AG04450 (cell line): ENCODE measurements at places on chromosomes 16 and 17.

DNA sequence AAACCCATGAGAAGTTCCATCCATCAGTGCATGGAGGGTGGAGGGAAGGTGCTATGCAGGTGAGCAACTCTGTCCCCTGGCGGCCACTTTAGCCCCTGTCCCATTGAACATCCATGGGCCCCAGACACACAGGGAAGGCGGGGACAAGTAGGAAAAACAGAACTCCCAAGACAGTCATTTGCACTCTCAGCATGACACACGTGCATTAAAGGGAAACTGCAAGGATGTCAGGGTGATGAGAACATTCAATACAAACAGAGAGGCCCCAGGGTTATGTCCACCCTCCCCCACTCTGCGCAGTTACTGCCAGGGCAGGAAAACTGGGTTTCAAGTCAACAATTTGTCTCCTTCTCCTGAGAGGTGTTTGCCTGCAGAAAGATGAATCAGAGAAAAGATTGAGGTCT, 44.0 kb upstream of the AKTIP start:
- DNase-seq, result no peak

DNA sequence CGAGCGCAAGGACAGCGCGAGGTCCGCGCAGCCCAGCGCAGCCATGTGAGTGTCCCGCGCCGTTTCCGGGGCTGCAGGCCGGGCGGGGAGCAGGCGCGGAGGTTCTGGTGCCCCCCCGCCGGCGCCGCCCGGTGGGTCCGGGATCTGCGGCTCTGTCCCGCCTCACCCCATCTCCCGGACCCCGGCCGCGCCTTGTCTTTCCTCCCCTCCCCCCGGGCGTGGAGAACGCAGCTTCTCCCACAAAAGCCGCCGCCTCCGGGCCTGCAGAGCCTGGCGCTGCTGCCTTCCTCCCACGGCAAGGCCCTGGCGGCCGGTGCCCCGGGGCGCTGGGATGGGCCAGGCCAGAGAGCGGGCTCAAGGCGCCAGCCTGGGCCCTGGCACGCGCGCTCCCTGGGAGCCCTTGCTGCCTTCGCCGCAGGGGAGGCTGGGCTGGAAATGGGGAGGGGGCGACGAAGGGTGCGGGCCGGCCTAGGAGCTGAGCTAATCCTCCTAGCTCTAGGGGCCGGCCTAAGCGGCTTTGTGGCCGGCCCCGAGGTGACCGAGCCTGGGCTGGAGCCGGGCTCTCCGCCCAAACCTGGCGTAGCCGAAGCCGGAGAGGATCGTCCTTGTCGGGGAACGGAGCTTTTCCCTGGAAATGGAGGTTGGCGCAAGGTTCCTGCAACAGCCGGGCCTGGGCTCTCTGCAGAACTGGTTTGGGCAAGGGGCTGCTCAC, 397 bp downstream of the RIPOR1 start:
- no peak for DNase-seq

DNA sequence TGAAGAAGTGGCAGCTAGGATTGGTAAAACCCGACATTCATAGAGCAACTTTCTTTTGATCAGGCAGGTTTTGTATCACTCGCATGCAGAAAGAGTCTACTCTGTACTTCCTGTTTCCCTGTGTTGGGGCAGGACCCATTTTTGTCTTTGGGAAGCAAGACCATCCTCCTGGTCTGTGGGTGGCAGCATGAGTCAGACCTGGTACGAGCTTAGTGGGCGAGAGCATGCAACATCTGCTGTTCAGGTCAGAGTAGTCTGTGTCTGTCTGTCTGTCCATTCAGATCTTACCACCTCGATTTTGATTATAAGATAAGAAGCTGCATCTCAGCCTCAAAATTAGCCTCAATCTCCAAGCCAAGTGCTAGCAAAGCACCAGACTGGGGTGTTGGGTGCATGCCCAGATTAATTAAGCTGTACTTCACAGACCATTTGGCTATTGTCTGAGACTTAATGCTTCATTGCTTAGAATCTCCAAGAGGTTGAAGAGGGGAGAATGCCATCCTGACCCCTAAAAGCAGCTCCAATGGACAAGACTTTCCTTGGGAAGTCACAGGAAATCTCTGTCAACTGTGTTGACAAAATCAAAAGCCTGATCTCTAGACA, 110.9 kb downstream of the XYLT1 start:
- DNase-seq, result no peak

GRCh38 chr16:75947626-75948239, 221.4 kb upstream of the CPHXL start:
- DNase-seq, result no peak
